ENCODE measurements at places on chromosomes 1 and 21.
A peak's percentile ranks its signal among the peaks of the same experiment; 100 is the strongest.

DNA sequence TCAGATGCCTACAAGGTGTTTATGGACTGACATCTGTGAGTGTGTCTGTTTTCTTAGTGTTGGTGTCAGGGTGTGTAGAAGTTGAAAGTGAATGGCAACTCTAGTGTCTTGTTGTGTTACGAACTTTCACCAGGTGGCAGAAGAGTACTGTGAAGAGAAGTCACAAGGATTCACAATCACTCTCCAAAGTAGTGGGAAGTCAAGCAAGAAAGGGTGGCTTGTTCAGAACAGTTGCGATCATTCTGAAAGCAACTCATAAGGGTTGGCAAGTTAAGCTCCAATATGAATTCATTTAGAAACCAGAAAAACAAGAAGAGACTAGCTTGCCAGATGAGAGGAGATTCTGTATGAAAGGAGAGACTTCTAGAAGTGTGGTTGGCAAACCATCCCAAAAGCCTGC, 86.1 kb downstream of the FASLG start:
- H3K27ac ChIP-seq: no peak overlapping the region
- no peaks in the 10 kb centered on the region for H3K36me3 ChIP-seq
- H3K4me1 ChIP-seq: peaks cover 33% of the 10 kb centered on the region
- peak overlapping the region; percentile 42 for H3K4me3 ChIP-seq
- H3K27me3 ChIP-seq: peaks cover 31% of the 10 kb centered on the region

DNA sequence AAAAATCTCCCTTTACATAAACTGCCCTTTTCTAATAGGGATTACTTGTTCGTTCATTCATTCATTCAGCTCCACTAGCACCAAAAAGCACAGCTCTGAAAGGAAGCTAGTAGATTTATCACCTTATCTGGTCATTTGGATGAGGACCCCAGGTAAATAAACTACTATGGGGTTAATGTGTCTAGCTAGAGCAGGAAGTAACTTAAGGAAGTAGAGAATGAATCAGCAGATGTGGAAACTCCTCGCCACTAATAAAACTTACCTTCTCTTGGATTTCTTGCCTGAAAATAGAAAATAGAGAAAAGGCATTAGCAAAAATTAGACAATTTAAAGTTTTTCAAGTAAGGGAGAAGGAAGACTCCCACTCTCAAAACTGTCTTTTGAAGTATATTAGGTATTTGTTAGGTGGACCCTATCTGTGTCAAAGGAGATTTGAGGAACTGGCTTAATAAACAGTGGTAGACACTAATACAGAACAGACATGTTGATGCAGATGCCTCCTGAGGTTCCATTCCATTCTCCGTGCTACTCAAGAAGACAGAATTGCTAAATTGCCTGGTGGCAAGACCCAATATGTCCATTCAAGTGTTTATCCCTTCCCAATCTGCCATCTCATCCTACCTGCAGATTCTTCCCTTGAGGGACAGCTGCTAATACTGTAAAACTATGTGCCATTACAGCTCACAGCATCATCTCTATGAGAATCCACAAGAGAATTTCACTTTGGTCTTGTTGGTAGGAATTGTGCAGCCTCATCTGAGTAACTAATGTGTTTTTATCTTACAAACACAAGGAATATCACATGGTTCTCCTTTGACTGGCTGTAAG, 14.9 kb downstream of the SELL start:
- peak overlapping the region; percentile 48 for H3K4me3 ChIP-seq
- peak overlapping the region; percentile 83 for H3K27ac ChIP-seq
- H3K27me3 ChIP-seq: no peaks in the 10 kb centered on the region
- H3K4me1 ChIP-seq: peaks cover 91% of the 10 kb centered on the region
- DNase-seq: no peak

GRCh38 chr21:16644685-16645084, 868.2 kb upstream of the CXADR start:
- no peaks in the 10 kb centered on the region for H3K4me1 ChIP-seq
- H3K27ac ChIP-seq: no peak overlapping the region
- no peak for DNase-seq
- no peaks in the 10 kb centered on the region for H3K27me3 ChIP-seq

DNA sequence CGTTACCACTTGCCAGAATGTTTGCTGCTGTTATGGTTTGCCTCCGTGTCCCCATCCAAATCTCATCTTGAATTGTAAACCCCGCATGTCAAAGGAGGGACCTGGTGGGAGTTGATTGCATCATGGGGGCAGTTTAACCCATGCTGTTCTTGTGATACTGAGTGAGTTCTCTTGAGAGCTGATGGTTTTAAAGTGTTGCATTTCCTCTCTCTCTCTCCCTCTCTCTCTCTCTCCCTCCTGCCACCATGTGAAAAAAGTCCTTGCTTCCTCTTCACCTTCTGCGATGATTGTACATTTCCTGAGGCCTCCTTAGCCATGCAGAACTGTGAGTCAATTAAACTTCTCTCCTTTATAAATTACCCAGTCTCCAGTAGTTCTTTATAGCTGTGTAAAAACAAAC, 44.4 kb downstream of the CFHR5 start:
- no peaks in the 10 kb centered on the region for H3K36me3 ChIP-seq
- no peak overlapping the region for H3K27ac ChIP-seq

DNA sequence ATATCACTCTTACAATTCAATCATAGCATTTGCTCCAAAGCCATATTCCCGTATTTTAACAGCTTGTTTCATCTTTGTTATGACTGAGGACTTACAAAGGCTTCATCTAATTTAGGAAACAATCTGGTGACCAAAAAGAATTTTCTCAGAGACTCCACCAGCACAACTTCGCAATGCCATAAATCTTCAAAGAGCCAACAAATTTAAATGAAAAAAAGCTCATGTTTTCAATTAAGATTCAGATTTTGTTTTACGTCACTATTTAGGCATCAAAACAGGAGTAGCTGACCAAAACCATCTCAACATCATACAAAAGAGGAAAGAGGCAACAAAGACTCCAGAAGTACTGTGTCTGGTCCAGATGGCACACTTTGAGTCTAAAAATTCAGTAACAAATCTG, 373.3 kb downstream of the TTLL7 start:
- no peak overlapping the region for H3K4me3 ChIP-seq
- H3K4me1 ChIP-seq: no peaks in the 10 kb centered on the region
- H3K36me3 ChIP-seq: peaks cover 4% of the 10 kb centered on the region
- H3K27me3 ChIP-seq: no peaks in the 10 kb centered on the region
- DNase-seq: no peak
- H3K27ac ChIP-seq: no peak overlapping the region

- peaks cover 17% of the 10 kb centered on the region for H3K4me1 ChIP-seq
- H3K27me3 ChIP-seq: no peaks in the 10 kb centered on the region
- DNase-seq: peak; percentile 1
- H3K4me3 ChIP-seq: no peak overlapping the region
- peak overlapping the region; percentile 26 for H3K27ac ChIP-seq
- no peaks in the 10 kb centered on the region for H3K36me3 ChIP-seq
These were observed 88.9 kb downstream of the AK5 start for GRCh38 chr1:77370583-77371306.

DNA sequence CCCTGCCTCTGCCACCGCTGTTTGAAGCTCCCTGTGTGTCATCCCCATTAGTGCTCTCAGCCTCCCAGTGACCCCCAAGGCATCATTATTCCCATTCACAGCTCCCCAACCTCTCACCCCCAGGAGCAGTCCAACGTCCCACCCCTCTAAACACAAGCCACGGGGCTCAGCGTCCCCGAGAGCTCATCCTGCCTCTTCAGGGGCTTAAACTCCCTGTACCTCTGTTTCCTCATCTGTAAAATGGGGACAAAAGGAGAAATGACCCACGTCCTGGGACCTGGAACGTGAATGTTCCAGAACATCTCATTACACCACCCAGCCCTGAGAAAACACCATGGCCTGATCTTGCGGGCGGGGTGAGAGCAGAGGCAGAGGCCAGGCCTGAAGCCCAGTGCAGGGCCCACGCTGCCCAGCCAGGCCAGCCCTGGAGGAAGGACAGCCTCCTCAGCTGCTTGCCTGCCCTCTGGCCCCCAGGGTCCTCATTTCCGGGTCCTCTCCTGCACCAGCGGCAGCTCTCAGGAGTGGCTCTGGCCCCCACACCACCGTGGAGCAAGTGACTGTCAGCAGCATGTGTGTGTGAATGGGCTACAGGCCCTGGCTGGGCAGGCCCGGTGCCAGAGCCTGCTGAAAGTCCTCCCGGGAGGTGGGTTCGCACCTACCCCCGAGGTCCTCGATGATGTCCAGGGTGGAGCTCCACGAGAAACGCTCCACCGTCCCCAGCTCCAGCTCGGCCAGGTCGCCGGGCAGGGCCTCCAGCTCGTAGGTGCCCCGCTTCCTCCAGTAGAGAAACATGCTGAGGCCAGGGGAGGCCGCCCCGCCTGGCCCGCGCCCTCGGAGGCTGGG, 14.1 kb upstream of the PLEKHG5 start:
- no peaks in the 10 kb centered on the region for H3K27me3 ChIP-seq
- H3K4me3 ChIP-seq: no peak overlapping the region
- H3K4me1 ChIP-seq: no peaks in the 10 kb centered on the region
- no peaks in the 10 kb centered on the region for H3K36me3 ChIP-seq
- no peak overlapping the region for H3K27ac ChIP-seq

- peaks cover 11% of the 10 kb centered on the region for H3K4me1 ChIP-seq
- peaks cover 4% of the 10 kb centered on the region for H3K27me3 ChIP-seq
- H3K36me3 ChIP-seq: peaks cover 2% of the 10 kb centered on the region
- no peak for DNase-seq
These were observed 27.1 kb upstream of the RERE start for GRCh38 chr1:8844501-8845006.

DNA sequence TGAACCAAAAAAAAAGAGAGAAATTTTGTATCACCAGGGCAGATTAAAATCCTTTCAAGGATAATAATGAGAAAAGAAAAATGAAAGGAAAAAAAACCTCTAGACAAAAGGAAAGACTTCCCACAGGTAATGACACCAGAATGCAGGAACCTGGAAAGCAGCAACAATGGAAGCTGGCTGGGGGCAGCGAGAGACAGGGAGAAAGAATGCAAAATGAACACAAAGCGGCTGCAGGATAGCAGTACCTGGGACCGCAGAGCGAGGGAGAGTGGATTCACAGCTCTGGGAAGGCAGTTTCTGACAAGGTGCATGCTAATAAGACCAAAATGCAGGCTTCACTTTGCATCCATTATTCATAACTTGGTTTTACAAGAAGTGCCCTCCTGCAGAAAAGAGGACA, 349.0 kb downstream of the SIPA1L2 start:
- H3K27ac ChIP-seq: no peak overlapping the region
- DNase-seq: no peak
- H3K36me3 ChIP-seq: no peaks in the 10 kb centered on the region
- H3K4me1 ChIP-seq: no peaks in the 10 kb centered on the region
- no peak overlapping the region for H3K4me3 ChIP-seq
- H3K27me3 ChIP-seq: peaks cover 23% of the 10 kb centered on the region
